Osteocyte (in vitro differentiated cells): ENCODE measurements at places on chromosomes 2 and 18. TPM values are rescaled to one million over a fixed set of nuclear protein-coding genes. Genes with fewer than 3 reads are reported as not detected.

RRM2 gene
- total RNA-seq, result 28.3 and 33.6 TPM in 2 replicates

CGREF1 gene
- total RNA-seq, result 1.2 and 1.9 TPM in 2 replicates

C2orf78 gene
- total RNA-seq, result not detected in 2 replicates

GRCh38 chr2:222713002-222713401 is 41.5 kb downstream of the MOGAT1 start:
- H3K36me3 ChIP-seq, result peaks cover 3% of the 10 kb centered on the region
- peaks cover 58% of the 10 kb centered on the region for H3K4me1 ChIP-seq
- peak overlapping the region; percentile 78 for H3K27ac ChIP-seq
- no peak for DNase-seq
- no peak overlapping the region for H3K4me3 ChIP-seq

MC5R gene
- not detected in 2 replicates for total RNA-seq

- DNase-seq, result no peak
- H3K36me3 ChIP-seq, result no peaks in the 10 kb centered on the region
- H3K4me3 ChIP-seq, result no peak overlapping the region
- H3K27me3 ChIP-seq, result peaks cover 8% of the 10 kb centered on the region
- peaks cover 18% of the 10 kb centered on the region for H3K4me1 ChIP-seq
These were observed 8.6 kb upstream of the ACYP2 start for GRCh38 chr2:54106631-54107454.

DNA sequence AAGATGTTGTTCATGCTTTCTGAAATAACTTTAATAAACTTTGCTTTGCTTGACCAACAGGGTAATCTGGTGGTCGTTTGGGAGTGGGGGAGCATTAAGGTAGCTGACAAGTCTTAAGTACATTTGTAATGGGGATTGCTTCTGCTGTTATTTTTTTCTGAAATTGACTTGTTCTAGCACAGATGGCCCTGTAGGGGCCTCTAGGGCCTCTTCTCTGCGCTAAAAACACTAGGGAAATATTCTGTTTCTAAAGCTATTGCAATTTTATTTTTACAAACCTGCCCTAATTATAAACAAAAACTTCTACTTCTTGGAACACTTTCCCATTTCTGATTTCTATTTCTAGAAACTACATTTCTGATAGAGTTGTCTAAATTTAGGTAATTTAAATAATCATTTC is 191.3 kb upstream of the KCNJ3 start:
- no peaks in the 10 kb centered on the region for H3K36me3 ChIP-seq
- H3K4me3 ChIP-seq, result no peak overlapping the region
- no peaks in the 10 kb centered on the region for H3K4me1 ChIP-seq
- H3K27ac ChIP-seq, result no peak overlapping the region
- peaks cover 6% of the 10 kb centered on the region for H3K27me3 ChIP-seq

GRCh38 chr2:47520825-47521665 is 118.1 kb downstream of the MSH2 start:
- H3K4me3 ChIP-seq, result no peak overlapping the region
- no peaks in the 10 kb centered on the region for H3K36me3 ChIP-seq
- no peaks in the 10 kb centered on the region for H3K4me1 ChIP-seq
- DNase-seq, result no peak
